ENCODE measurements at places on chromosomes 13 and 19. TPM values are rescaled to one million over a fixed set of nuclear protein-coding genes. Genes with fewer than 3 reads are reported as not detected.

PEAK3 gene
- under 0.01 TPM for total RNA-seq

HCN2 gene
- total RNA-seq: 0.72 TPM

B3GNT3 gene
- total RNA-seq: not detected

C1QTNF9 gene
- under 0.01 TPM for total RNA-seq

PCP2 gene
- total RNA-seq: not detected

TMEM59L gene
- total RNA-seq: under 0.01 TPM

KIR3DL1 gene
- total RNA-seq: not detected

CYP4F2 gene
- not detected for total RNA-seq

CLDND2 gene
- not detected for total RNA-seq

CALR gene
- 3,245 TPM for total RNA-seq

KISS1R gene
- not detected for total RNA-seq

PRRG2 gene
- total RNA-seq: 0.54 TPM

GRK1 gene
- not detected for total RNA-seq

PLK5 gene
- not detected for total RNA-seq

DOCK6 gene
- total RNA-seq: 4.4 TPM

- DNase-seq: peak; percentile 28
Measured at GRCh38 chr19:1038978-1039645, 795 bp upstream of the ABCA7 start.

GRCh38 chr19:21851596-21852345 is 15.8 kb upstream of the ZNF43 start:
- DNase-seq: peak; percentile 94

DNA sequence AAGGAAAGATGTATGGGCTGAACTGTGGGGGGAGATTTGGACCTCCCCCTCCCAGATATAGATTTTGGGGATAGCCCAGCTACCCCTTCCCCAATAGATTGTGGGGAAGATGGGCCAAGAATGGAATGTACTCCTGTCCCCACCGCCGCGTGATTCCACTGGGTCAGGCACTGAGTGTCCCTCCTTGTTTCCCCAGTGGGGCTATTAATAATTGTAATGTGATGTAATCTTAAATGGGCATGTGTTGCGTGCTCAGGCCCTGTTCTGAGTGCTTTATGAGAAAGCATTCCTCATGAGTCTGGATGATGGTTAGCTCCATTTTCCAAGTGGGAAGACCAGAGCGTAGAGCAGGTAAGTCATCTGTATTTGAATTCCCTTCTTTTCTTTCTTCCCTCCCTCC is 1.4 kb downstream of the PSMD8 start:
- DNase-seq: peak; percentile 20

GRCh38 chr13:43326100-43326499 is 302.7 kb downstream of the DNAJC15 start:
- DNase-seq: no peak

GRCh38 chr19:51107406-51108065 is 673 bp downstream of the CTU1 start:
- DNase-seq: peak; percentile 20

- DNase-seq: no peak
Measured at GRCh38 chr19:43804432-43804831, 2.2 kb upstream of the LYPD5 start.

GRCh38 chr19:29542776-29543175 is 17.0 kb downstream of the VSTM2B start:
- DNase-seq: no peak

DNA sequence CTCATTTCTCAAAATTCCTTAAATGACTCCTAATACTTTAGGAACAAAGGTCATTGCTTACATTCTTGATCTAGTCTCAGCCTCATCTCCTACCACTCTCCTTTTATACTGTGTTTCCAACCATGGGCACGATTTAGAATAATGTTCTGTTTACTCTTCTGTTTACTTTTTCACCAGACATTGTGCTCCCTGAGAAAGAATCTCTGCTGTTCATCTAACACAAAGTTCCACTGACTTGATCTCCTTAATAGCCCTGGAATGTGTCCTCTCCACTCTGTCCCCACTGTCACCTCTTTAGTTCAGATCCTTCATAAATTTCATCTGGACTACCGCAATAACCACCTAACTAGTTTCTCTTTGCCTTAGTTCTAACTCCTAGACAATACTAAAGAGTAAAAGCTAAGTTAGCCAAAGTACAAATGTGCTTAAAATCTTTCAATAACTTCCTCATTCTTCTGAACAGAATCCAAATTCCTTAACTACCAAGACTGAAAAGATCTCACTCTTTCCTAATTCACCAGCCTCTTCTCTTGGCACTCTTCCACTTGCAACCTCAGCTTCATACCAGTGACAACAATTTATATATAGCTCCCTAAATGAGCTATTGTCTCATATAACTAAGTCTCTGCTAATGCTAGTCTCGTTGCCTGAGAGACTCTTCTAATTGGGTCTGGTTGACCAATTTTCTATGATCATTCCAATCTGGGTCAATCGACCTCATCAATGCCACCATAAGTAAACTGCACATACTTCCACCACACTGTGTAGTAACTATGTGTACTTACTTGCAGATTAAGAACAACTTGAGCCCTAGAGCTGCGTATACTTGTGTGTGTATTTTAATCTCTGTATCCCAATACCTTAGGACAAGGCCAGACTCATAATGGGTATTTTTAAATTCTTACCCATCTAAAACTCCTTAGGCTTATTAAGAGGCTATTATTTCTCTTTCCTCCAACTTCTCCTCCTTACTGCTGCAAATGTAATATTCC is 179.9 kb downstream of the VWA8 start:
- DNase-seq: peak; percentile 80

- no peak for DNase-seq
Measured at GRCh38 chr13:46995874-46996273, 99.0 kb upstream of the HTR2A start.

GRCh38 chr13:111145506-111145905 is 30.4 kb downstream of the ARHGEF7 start:
- DNase-seq: no peak

DNA sequence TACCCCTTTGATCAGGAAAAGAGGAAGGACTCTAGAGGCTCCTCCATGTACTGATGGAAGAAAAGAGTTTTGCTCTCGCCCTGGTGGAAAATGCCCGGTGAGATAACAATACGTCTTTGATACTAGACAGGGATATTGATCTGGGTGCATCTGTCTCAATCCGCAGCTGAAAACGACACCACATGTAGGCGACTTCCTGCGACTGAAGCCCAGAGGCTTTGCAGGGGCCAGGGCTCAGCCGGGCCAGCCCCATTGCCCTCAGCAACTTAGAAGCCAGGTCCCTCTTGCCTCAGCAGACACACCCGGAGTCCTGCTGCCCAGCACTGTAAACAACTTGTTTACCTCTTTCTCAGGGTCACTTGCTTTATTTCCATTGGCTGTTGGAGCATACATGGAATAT is 409.4 kb downstream of the IRS2 start:
- no peak for DNase-seq

- DNase-seq: no peak
Measured at GRCh38 chr13:99354371-99354951, 47.3 kb upstream of the GPR183 start.

GRCh38 chr19:937259-937694 is 11.4 kb downstream of the ARID3A start:
- no peak for DNase-seq

DNA sequence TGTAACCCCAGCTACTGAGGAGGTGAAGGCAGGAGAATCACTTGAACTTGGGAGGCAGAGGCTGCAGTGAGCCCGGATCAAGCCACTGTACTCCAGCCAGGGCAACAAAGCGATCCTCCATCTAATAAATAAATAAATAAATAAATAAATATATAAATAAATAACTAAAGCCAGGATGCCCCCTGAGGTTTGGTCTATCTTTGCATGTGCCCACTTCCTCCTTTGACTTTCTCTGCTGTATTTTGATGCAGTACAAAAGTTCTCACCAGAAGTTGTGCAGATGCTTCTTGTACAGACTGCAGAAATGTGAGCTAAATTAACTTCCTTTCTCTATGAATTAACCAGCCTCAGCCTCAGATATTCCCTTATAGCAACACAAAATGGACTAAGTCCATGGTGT is 6.5 kb upstream of the N4BP2L2 start:
- DNase-seq: no peak

DNA sequence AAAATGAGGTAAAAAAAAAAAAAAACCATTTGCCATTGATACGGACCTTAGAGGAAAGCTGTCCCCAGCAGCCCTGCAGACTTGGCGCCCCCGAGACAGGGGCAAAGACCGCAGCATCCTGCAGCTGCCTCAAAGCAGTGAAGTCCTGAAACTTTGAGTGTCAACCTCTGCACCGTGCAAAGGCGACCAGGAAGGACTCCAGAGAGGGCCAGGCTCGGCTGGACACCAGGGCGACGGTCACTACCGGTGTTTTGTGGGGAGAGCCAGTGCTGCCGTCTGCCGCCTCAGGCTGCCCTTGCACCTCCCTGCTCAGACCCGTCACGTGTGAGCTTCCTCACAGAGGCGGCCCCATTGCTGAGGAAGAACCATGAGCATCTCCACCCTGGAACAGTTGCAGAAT is 146.7 kb upstream of the SPACA7 start:
- DNase-seq: no peak

GRCh38 chr19:19053508-19054314 is 10.1 kb upstream of the SLC25A42 start:
- peak; percentile 48 for DNase-seq

- DNase-seq: peak; percentile 30
Measured at GRCh38 chr19:590396-590745, 690 bp downstream of the HCN2 start.

- no peak for DNase-seq
Measured at GRCh38 chr19:2035590-2035991, 15.5 kb downstream of the MKNK2 start.

DNA sequence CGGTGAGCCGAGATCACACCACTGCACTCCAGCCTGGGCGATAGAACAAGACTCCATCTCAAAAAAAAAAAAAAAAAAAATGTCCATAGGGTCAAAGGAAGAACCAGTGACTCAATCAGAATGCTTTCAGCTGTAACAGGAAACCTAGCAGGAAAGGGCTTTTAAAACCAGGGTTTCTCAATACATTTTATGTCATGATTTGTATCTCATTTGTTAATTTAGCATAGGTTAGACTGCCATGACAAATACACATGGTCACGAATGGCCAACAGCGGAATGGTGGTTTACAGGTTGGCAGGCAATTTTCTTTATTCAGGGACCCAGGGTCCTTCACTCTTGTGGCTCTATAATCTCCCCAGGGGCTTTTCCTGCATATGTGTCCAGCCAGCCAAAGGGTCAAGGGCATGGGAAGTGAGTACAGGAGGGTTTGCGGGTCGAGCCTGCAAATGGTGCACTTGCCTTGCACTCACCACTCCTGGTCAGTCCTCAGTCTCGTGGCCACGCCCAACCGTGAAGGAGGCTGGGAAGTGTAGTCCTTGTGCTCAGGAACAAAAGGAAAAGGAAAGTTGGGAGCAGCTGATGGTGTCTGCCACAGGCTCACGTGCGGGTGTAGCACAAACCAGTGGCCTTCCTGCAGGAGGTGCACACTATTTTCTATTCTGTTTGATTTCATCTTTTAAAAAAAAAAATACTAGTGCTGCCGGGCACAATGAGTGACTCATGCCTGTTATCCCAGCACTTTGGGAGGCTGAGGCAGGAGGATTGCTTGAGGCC is 14.8 kb downstream of the DHX34 start:
- peak; percentile 65 for DNase-seq

GRCh38 chr19:50652722-50653121 is 3.5 kb downstream of the C19orf81 start:
- no peak for DNase-seq

GRCh38 chr13:37995092-37995491 is 125.5 kb upstream of the TRPC4 start:
- DNase-seq: peak; percentile 0

GRCh38 chr13:29435125-29435911 is 160.2 kb downstream of the SLC7A1 start:
- DNase-seq: peak; percentile 91

DNA sequence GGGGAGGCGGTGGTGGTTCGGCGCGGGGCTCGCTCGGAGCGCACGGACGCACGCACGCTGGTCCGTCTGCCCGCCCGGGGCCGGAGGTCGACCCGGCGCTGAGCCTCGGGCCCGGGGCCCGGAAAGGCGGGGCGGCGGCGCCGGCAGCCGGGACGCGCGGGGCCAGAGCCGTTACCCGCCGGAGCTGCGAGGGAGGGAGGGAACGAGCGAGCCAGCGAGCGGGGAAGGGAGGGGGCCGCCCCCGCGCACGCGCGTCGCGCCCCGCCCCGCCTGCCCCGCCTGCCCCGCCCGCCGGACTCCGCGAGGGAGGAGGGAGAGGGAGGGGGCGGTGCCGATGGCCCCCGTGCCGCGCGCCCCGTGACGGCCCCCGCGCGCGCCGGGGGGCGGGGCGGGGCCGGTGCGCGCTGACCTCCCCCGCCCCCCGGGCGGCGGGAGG is 15.0 kb downstream of the CIC start:
- DNase-seq: peak; percentile 71

DNA sequence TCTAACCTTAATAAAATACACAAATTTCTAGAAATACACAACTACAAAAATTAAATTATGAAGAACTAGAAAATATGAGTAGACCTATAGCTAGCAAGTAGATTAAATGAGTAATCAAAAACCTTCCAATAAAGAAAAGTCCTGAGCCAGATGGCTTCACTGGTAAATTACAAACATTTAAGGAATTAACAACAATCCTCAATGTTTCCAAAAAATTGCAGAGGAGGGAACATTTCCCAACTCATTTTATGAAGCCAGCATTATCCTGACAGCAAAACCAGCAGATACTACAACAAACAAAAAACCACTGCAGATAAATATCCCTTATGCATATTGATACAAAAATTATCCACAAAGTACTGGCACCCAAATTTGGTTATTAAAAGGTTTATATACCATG is 230.9 kb downstream of the COG6 start:
- no peak for DNase-seq

GRCh38 chr13:75636436-75637180 is 478 bp downstream of the LMO7 start:
- DNase-seq: peak; percentile 46

DNA sequence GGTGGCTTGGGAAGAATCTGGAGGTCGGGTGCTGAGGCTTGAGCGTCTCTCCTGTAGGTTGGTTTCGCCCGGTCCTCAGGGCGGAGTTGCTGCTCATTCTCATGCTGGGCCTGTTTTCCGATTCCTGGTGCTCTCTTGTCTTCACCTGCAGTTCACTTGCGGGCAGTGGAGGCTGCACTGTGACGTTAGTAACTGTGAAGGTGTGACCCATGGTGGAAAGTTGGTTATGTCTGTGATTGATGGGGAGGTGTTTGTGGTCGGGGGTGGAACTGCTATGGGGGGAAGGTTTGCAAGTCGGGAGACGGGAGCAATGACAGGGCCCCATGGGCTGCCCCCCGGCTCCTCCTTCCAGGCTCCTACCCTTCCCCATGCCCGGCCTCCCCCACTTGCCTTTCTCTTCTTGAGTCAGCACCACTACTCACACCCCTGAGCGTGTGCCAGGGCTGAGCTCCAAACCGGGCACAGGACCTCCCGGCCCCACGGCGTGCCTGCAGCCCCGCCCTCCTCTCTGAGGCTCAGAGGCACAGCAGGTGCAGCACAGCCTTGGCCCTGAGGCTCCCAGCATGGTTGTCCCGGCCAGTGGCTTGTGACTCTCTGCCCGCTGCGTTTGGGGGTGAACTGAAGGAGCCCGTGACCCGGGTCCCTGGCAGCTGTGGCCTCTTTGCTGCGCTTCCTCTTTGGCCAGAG is 79.1 kb downstream of the ATP11A start:
- DNase-seq: no peak

GRCh38 chr13:36124236-36124822 is 6.9 kb downstream of the DCLK1 start:
- DNase-seq: peak; percentile 4

Data from IMR-90 (cell line).